ENCODE measurements at places on chromosomes 16 and 17.

GRCh38 chr17:74062234-74062633 is 141.2 kb upstream of the RPL38 start:
- no peak for DNase-seq

DNA sequence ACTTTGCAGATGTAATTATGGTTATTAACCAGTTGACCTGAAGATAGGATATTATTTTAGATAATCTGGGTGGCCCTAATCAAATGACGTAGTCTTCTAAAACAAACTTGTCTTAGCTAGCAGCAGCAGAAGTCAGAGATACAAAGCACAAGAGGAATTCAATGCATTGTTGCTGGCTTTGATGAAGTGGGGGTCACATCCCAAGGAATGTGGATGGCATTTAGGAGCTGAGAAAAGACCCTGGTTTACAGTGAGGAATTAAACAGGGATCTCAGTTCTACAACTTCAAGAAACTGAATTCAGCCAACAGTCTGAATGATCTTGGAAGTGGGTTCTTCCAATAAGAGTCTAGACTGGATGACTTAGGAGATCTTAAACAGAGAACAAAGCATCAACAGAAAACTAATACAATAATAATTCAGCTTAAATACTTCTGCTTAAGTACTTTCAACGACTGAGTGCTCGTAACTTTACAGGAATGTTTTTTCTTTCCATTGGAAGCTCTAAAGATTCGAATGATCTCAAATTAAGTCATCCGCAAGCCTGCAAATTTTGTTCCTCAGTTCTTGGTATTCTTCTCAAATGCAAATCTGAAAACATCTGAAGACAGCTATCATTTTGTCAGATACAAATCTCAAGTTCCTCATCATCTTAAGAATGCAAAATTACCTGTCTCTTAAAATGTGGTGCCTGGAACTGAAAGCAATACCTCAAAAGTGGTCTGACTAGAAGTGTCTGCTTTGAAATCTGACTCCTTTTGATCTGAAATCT is 3.3 kb downstream of the C16orf46 start:
- no peak for DNase-seq

DNA sequence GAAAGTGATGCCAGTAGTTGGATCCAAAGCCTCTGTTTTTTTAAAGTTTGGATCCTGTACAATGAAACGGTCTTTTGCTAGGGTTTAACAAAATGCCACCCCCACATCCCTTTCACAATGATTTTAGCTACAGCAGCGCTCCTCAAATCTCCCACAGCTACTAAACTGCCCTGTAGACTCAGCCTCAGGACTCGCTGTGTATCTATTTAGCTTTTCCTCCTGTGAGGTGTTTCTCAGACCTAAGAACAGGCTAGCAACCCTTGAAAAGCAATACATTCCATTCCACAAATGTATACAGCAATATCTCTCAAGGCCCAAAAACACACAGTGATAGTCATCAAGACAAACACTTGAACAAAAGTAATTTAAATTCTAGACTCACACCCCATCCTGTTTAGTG is 206.4 kb downstream of the ZFHX3 start:
- DNase-seq: no peak

- DNase-seq: no peak
These were observed 17.7 kb downstream of the TMEM204 start for GRCh38 chr16:1551166-1551565.

GRCh38 chr16:50235581-50235980 is 30.8 kb upstream of the ADCY7 start:
- no peak for DNase-seq

DNA sequence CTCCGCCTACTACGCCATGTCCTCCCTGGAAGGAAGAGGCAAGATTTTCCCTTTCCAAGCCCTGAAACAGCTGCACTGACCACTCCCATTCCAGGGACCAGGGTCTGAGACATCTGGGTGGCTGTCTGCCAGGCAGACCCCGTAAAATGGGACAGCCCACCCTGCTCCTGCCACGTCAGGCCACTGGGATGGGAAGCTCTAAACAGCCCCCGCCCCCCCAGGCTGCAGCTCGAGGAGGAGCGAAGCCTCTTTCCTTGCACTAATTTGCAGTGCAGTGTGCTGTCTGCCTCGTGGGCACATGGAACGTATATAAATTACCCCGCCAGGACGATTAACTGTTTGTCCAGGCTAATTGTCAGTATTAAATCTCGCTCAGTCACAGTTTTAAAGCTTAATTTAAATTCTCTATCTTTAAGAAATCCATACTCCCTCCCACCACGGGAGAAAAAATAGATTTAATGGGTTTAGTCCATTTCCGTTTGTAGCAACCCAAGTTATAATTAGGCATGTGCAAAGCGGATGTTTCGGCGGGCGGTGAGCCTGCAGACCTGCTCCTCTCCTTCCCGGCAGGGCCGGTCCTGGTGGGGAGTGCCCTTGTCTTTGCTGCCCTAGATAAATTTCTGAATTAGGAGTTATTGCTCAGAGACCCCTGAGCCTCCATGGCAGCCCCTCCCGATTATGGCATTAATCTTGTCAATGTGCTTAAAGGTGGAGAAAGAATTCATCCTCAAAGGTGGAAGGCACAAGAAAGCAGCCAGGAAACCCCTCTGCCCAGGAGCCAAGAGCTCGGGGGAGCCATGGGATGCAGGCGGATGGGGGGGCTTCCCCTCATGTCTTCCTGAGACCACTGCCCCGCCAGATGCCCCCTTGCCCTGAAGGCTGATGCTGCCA is 268.0 kb upstream of the TNRC6C start:
- DNase-seq: no peak

GRCh38 chr16:81567987-81568748 is 123.6 kb downstream of the CMIP start:
- DNase-seq: no peak

DNA sequence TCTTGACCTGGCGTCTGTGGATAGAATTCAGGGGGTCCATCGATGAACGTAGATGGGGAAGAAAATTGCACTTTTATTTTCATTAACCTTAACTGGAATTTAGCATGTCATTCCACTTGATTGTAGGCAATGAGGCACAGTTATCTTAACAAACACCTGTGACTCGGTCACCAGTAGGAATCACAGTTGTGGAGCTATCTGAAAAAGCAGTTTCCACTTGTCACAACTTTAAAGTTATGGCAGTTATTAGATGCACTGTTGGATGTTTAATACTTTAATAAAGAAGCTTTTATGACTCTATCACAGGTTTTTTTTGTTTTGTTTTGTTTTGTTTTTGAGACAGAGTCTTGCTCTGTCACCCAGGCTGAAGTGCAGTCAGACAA is 83.7 kb upstream of the LGALS9 start:
- no peak for DNase-seq

GRCh38 chr17:30905742-30906100 is 317 bp downstream of the TEFM start:
- DNase-seq: no peak

GRCh38 chr16:10992797-10993196 is 48.4 kb downstream of the CLEC16A start:
- no peak for DNase-seq

DNA sequence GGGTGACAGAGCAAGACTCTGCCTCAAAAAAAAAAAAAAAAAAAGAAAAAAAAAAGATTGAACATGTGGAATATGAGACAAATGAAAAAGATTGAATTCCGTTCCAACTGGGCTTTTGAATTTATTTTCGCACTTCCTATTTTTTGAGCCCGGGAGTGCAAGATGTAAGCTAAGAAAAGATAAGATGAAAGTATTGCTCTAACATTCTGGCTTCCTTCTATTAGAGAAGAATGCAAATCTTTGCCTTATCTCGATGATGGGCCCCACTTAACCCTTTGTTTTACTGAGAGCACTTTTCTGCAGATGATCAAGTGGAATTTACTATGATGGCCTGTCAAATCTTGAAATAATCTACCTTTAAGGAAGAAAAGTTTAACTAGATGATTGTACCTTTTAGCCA is 96.3 kb downstream of the WWOX start:
- DNase-seq: no peak

- DNase-seq: no peak
These were observed 13.1 kb upstream of the LPCAT2 start for GRCh38 chr16:55495616-55496289.

DNA sequence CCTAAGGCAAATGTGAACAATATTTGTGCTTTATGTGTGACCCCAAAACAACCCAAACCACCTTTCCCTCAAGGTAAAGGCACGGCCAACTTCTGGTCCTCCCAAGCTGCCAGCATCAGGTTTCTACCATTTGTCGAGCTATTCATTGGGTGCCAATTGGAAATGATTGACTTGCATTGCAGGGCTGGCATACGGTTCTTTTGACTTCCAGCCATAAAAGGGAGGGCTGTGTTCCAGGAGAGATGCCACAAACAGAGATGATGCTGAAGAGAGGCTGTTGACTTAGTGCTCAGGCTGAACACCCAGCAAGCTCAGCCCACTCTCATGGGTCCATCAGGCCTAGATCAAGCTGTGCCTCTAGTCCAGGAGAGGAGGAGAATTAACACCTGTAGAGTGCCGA is 252.4 kb downstream of the GRIN2A start:
- DNase-seq: no peak

GRCh38 chr16:85250147-85250463 is 137.8 kb upstream of the CIBAR2 start:
- no peak for DNase-seq

GRCh38 chr17:14845591-14846281 is 419.4 kb downstream of the PMP22 start:
- DNase-seq: no peak

DNA sequence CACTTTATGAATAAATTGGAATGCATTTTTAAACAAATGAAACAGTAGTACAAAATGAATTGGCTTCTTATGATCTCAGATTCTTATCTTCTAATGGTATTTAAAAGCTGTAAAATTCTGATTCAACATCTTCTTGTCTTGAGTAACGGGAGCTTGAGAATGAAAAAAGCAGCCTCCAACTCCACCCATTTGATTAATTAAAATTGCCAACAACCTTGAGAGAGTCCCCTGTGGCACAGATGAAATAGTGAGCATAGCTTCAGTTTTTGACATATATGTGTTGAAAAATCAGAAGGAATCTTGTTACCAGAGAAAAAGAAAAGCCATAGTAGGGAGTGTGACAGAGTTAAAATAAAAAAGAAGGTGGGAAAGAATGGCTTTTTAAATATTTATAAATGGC is 1426.1 kb upstream of the CDH8 start:
- no peak for DNase-seq

DNA sequence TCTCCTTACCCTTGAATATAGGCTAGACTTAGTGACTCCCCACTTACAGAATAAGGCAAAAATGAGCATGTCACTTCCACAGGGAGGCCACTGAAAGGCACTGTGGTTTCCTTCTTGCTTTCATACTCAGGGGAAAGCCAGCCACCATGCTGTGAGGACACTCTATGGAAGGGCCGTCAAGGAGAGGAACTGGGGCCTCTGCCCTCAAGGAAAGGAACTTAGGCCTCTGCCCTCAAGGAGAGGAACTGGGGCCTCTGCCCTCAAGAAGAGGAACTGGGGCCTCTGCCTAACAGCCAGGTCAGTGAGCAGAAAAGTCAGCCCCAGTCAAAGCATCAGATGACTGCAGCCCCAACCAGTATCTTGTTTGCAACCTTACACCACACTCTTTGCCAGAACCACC is 30.1 kb downstream of the VPS35 start:
- DNase-seq: no peak

- DNase-seq: no peak
These were observed 593 bp downstream of the GFER start for GRCh38 chr16:1984347-1985225.

GRCh38 chr16:59045501-59045900 is 311.4 kb upstream of the GOT2 start:
- DNase-seq: no peak

GRCh38 chr17:67769231-67769630 is 51.5 kb downstream of the NOL11 start:
- no peak for DNase-seq

GRCh38 chr17:39775031-39775430 is 37.3 kb downstream of the GRB7 start:
- DNase-seq: no peak

- DNase-seq: no peak
These were observed 3.6 kb downstream of the SDK2 start for GRCh38 chr17:73640691-73641090.

DNA sequence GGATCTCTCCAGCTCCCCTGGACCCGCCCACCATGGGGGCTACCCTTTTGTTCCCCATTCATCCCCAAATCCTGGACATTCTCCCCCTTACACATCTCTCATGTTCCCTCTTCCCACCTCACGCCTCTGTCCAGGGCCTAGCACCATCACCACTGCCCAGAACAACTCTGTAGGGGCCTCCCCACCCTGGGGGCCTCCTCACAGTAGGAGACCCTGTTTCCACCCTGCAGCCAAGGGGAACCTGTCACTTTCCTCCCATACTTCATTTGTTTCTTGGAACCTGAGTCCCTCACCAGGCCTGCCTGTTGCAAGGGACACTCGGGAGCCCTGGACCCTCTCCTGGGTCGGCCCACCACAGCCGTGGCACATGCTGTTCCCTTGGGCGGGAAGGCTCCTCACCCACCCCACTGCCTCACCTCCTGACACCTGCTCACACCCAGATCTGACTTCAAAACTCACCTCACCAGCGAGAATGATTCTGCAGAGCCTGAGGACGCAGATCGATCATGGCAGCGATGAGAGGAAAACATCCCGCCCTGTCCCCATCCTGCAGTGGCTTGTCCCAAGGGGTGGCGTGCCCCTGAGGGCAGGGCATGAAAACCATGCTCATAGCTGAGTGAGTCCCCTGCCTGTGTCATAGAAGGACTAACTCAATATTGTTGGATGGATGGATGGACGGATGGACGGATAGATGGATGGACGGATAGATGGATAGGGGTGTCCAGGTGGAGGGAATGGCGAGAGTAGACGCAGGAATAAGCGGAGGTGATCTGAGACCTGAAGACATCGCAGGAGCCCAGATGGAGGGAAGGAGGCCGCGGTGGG is 6.8 kb upstream of the RASD1 start:
- no peak for DNase-seq

DNA sequence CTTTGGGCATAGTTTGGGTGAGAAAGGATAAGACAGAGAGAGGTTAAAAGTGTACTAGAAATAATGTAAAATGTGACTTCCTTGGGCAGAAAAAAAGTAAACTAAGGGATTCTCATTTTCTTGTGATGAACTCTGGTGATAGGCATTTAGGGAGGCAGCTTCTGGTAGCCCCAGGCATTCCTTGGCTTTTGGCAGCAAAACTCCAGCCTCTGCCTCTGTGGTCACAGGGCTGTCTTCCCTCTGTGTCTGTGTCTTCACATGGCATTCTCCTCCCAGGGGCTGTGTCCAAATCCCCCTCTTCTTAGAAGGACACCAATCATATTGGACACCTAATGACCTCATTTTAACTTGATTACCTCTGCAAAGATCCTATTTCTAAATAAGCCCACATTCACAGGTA is 54.7 kb downstream of the HS3ST3B1 start:
- DNase-seq: no peak

DNA sequence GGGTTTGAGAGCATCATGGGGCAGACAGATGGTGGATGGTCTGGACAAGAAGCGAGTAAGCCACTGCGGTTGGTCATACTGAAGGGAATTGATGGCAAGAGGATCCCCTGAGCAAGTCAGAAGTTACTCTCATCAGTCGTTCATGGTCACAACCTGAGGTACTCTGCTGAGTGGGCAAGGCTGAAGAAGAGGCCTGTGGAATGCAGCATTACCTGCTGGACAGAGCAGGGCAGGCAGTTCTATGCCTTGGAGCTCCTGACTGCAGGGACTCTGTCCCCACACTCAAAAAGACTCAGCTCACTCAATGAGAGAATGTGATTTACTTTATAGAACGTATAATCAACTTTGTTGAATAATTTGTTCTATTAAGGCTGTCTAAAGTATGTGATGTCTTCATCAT is 28.3 kb downstream of the ALDH3A2 start:
- no peak for DNase-seq

- DNase-seq: no peak
These were observed 347.6 kb downstream of the SNX29 start for GRCh38 chr16:12324152-12324551.

- no peak for DNase-seq
These were observed 93.3 kb upstream of the NLRP1 start for GRCh38 chr17:5677620-5678019.
